ENCODE measurements at places on chromosomes 12 and 14. TPM values are rescaled to one million over a fixed set of nuclear protein-coding genes. Genes with fewer than 3 reads are reported as not detected.
A peak's percentile ranks its signal among the peaks of the same experiment; 100 is the strongest.

- H3K27ac ChIP-seq = no peak overlapping the region
- DNase-seq = no peak
- H3K4me1 ChIP-seq = no peaks in the 10 kb centered on the region
- no peak overlapping the region for H3K4me3 ChIP-seq
- H3K27me3 ChIP-seq = no peaks in the 10 kb centered on the region
Observed at GRCh38 chr12:18239526-18239925, 21.8 kb upstream of the PIK3C2G start.

- H3K4me3 ChIP-seq = peak overlapping the region; percentile 78
- no peak overlapping the region for H3K27ac ChIP-seq
- H3K4me1 ChIP-seq = peaks cover 42% of the 10 kb centered on the region
- no peak for DNase-seq
- H3K36me3 ChIP-seq = no peaks in the 10 kb centered on the region
Observed at GRCh38 chr12:52023976-52024688, 17.4 kb downstream of the TAMALIN start.

DNA sequence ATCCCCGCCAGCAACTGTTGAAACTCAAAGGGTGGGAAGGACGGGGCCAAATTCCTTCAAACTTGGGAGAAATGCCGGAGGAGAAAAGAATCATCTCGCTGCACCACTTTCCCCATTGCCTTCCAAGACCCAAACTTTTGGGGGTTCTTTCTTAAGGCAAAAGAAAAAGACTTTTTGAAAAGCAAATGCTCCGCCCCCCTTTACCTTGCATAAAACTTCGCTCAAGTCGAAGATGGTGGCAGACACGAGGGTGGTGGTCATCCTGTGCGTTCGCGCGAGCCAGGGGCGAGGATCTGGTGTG, 239 bp downstream of the ZFP36L1 start:
- DNase-seq = no peak
- peaks cover 10% of the 10 kb centered on the region for H3K4me1 ChIP-seq
- no peaks in the 10 kb centered on the region for H3K27me3 ChIP-seq

C12orf56 gene
- not detected for total RNA-seq

LIN7A gene
- total RNA-seq = 4.8 TPM

Measured in gastrocnemius medialis (tissue), 4 donors.